ENCODE measurements at places on chromosomes 6 and 20.

GRCh38 chr6:25053875-25054371, 118.2 kb upstream of the RIPOR2 start:
- DNase-seq: no peak

GRCh38 chr6:158892266-158892665, 73.1 kb upstream of the EZR start:
- DNase-seq: no peak

DNA sequence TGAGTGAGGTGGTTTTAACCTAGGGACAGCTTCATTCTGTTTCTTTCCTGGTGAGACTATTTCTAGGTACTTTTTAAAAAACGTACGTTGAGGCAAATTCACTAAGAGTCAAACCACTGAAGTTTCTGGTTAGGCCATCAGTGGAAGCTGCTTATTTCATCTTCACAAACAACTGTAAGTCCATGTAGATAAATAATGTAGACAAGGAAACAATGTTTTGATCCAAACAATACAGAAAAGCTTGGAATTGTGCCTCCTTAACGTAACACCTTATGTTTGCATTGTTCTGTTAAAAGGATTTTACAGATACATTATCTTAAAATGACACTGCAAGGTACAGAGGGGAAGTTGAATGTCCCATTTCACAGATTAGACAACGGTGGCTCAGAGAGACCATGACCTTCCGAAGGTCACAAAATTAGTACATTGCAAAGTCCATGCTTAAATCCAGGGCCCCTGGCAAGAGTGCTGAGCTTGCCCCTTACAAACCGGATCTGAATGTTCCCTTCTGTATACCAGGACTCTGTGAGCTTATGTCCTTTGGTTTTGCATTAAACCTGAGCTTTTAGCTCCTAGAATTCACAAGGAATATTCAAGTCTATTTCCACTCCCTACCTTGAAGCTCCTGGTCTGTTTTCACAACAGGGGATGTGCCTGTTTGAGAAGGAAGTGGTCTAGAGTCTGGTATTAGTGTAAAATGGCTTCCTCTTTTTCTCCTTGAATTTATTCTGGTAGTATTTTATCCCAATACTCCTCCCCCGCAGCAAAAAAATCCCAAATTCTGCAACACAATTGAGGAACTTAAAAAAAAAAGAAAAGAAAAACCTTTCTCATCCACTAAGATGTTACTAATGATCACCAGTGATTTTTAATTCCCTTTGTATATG, 28.9 kb upstream of the ZNF217 start:
- no peak for DNase-seq

DNA sequence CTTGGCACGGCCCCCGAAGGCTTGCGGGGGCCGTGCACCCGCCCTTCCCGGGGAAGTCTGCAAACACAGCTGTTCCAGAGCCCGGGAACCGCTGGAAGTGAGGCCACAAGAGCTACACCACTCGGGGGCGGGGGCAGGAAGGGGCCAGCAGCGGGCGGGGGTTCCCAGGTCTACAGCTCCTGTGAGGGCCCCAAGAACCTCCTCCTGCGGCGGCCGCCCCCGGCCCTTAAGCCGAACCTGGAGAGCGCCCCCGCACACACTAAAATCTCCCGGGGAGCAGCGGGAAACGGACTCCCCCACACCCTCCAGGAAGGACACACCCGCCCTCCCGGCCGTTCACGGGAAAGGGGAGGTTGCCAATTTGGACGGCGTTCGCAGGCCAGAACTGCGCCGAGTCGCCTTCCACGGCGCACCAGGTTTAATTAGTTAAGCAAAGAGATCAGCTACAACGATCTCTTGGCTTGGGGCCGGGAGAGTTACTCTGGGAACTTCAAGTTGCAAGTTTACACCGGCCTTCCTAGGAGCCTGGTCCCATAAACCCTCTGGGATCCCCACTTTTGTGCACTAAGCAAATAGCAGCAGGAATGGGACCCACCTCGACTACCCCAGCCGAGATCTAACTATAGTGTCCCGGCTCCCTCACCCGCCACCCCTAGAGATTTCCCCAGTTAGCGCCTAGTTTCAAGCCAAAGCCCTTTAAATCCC, 1.7 kb downstream of the JAG1 start:
- DNase-seq: peak; percentile 38

DNA sequence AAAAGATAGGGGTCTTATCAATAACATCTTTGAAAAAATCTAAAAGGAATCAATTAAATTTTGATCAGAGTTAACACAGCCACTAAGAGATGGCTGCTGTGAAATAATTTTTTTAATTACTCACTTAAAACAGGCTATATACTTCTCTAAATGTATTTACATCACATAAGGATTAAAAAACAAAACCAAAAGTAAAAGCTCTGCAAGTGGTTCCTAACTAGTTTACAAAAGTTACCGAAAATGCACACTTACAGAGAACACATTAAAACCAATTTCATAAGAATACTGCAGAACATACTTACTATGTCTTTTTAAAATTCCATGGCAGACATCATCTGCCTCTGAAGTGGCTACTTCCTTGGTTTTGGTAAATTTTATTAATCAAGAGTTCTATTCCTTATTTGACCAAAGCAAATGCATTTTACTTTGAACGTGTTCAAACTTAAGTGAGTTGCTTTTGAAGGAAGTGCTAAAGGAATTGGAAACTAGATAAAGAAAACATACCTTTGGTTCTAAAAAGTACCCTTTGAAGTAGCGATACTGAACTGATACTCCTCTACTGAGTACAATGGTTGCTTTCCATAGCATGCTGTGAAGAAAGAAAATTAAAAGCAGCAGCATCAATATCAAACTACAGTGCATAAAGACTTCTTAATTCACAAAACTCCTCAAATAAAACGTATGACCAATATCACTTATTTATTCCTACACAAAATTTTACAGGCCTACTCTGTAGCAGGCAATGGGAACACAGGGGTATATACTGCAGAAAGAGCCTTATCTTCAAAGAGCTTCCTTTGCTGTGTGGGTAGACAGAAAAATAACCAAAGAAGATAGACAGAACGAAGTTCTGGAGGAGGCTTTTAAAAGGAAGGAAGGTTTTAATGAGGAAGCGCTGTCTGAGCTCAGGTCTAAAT, 157.1 kb upstream of the SHLD1 start:
- DNase-seq: no peak

GRCh38 chr6:140043357-140043756, 668.9 kb upstream of the CITED2 start:
- no peak for DNase-seq

DNA sequence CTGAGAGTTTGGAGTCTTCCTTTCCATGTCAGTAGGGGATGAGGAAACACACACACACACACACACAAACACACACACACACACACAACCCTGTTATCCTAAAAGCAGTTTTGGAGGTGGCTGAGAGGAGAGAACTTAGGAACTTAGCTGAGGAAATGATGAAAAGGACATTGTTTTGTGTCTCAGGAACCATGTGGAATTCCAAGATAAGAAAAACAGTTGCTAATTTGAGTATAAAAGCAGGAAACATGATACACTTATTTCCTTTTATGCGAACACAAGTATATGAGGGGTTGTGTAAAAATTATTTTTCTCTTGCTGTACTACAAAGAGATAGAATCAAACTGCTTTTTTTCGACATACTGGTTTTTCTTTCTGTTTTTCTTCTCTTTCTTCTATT, at the start of gene MYCT1:
MYCT1 (plus strand) TSS at position 264 of the 400 bp plus-strand sequence; CDS start at position 270, 6 bp downstream.
- DNase-seq: no peak

GRCh38 chr6:22411376-22412105, 114.7 kb upstream of the PRL start:
- DNase-seq: no peak

- peak; percentile 34 for DNase-seq
These were observed at the start of gene SLC35F1 for GRCh38 chr6:117906958-117907600. TSS of gene SLC35F1 (plus strand) at chr6:117907264.

All from NCI-H1092 (cell line).